Body of pancreas (tissue), 4 donors: ENCODE measurements at places on chromosomes 3 and 15. TPM values are rescaled to one million over a fixed set of nuclear protein-coding genes. Genes with fewer than 3 reads are reported as not detected.
A peak's percentile ranks its signal among the peaks of the same experiment; 100 is the strongest.

DNA sequence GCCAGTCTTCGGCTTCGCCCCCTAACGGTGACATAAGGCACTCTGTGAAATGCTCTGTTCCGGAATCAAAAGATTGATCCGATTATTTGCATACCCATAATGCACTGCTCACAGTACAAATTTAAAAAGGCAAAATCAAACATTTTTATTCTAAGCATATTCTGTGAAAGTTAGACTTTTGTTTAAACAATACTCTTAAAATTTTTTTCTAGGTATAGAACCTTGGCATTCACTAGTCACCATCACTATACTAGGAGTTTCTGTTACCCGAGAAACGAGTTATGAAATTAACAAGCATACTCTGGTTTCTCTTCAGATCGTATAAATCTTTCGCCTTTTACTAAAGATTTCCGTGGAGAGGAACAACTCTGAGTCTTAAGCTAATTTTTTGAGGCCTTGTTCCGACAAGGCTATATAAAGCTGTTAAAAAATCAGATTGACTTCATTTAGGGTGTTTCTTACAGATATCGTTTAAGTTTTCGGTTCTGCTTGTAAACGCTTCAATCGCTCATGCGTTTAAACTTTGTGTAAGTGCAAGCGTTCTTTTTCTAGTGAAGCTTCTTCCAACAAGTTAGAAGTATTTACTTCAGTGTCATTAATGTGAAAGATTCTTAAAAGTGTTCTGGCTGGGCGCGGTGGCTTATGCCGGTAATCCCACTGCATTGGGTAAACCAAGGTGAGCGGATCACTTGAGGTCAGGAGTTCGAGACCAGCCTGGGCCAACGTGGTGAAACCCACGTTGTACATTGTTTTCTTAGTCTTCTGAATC, at the start of gene RNU5B-1:
RNU5B-1 (plus strand) TSS at position 297 of the 769 bp plus-strand sequence.
- peak within 1 kb of the TSS; percentile 88 for H3K27ac ChIP-seq
- no peaks in the 10 kb centered on the region for H3K27me3 ChIP-seq
- H3K4me3 ChIP-seq: no peak within 1 kb of the TSS

- no peaks in the 10 kb centered on the region for H3K4me1 ChIP-seq
- no peaks in the 10 kb centered on the region for H3K36me3 ChIP-seq
Measured at GRCh38 chr3:174340624-174341587, 518.2 kb upstream of the NAALADL2 start.

DNA sequence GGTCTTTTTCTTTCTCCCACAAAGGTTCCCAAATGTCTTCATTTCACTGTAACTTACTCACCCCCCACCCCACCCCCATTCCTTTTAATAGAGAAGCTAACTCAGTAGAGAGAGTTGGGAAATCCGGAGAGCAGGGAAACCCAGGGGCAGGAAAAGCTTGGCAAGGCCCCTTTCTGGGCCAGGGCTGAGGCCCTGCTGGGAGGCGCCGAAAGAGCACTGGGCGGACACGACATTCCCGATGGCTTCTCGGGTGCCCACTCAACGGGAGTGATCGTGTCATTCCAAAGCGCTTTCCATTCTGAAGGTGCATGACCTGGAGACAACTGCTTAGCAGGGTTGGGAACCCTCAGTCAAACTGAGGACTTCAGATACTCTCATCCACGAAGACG, 1.6 kb upstream of the DALRD3 start:
- peak overlapping the region; percentile 90 for H3K27ac ChIP-seq
- H3K4me1 ChIP-seq: peaks cover 62% of the 10 kb centered on the region
- no peaks in the 10 kb centered on the region for H3K27me3 ChIP-seq
- no peak for DNase-seq
- H3K36me3 ChIP-seq: no peaks in the 10 kb centered on the region
- no peak overlapping the region for H3K4me3 ChIP-seq

DNA sequence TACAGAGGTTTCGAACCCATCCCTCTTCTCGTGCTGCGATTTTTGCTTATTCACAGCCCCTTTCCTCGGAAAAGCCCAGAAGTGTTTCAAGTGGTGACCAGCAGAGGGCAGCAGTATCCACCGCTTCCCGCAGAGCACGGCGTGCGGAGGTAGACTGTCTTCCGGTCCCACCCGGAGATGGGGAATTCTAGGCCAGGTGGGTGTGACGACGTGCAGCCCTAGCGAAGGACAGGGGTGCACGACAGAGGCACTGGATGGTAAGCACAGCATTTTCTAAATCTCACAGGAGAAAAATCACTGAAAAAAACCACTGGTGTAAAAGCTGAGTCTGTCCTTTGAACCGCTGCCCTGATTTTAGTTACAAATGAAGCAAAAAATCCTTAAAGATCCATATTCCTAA, 7.4 kb upstream of the PSMD6 start:
- peaks cover 6% of the 10 kb centered on the region for H3K4me1 ChIP-seq
- H3K27ac ChIP-seq: no peak overlapping the region
- H3K36me3 ChIP-seq: no peaks in the 10 kb centered on the region
- H3K4me3 ChIP-seq: no peak overlapping the region

DNA sequence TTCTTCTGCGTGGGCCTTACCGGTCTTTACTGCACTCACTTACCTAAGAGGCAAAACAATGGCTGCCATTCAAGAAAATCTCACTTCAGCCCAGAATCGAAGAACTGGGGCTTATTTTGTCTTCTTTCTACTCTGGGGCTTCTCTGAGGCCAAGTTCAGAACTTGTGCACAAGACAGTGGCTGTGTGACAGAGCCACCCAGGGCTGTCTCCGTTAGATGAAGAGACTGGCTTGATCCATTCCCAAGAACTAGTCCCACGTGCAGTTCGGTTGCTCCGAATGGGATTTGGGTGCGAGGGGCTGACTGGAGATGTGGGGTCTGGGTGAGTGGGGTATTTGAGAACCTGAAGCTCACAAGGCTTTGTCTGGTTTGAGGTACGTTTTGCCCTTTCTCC, 795 bp upstream of the TCF12 start:
- no peaks in the 10 kb centered on the region for H3K36me3 ChIP-seq
- peak overlapping the region; percentile 89 for H3K4me3 ChIP-seq
- peaks cover 37% of the 10 kb centered on the region for H3K4me1 ChIP-seq
- no peak for DNase-seq
- H3K27ac ChIP-seq: peak overlapping the region; percentile 97
- H3K27me3 ChIP-seq: no peaks in the 10 kb centered on the region

DNA sequence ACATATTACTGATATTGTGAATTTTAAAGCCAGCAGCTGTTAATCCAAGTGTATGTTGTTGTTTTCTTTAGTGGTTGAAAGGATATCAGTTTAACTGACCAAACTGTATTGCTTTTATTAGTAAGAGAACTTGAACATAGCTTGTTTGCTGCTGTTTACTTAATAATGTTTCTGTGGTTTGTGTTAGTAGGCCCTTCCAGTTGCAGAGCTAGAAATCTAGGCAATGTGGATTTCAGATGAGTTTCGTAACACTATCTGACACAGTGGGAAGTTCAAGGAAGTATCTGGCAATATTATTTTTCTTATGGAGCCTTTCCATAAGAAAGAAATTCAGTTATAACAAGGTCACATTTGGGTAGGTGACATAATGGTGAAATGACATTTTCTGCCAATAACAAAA, 18.5 kb downstream of the ZNF609 start:
- no peaks in the 10 kb centered on the region for H3K36me3 ChIP-seq
- H3K4me3 ChIP-seq: no peak overlapping the region
- H3K27me3 ChIP-seq: no peaks in the 10 kb centered on the region
- DNase-seq: no peak
- peaks cover 32% of the 10 kb centered on the region for H3K4me1 ChIP-seq

DNA sequence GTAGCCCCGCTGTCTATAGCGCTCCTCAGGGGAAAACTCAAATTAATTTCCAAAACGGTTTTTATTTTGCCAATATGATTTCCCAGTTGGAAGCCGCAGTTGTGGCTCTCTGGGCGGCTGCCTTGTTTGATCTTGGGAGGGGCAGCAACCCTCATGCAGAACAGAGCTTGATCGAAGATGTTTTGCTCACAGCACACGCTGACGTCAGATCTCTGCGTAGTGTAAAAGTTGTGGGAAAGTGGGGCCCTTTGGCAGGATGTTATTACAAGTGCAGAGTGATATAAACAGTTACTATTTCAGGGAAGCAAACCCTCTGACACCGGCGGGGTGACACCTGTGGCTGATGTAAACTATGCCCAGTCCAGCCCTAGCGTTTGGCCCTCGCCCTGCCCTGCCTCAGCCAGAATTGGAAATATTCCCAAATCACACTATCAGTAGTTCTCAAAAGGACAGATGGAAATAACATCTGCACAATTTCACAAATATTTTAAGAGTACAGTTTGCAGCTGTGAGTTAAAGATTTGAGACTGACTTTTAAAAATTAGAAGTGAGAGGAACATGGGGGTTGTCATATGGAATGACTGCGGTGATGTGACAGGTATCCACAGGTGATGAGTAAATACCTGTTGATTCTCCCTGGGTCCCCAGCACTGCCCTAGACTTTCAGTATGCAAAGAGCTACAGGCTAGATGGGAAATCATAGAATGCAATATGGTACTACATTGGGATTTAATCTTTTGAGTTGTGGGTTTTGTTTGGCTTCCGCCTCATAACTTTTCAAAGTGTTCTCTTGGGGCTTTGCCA, 1.7 kb downstream of the SYNM start:
- H3K36me3 ChIP-seq: no peaks in the 10 kb centered on the region
- DNase-seq: peak; percentile 33
- no peaks in the 10 kb centered on the region for H3K27me3 ChIP-seq
- peak overlapping the region; percentile 12 for H3K4me3 ChIP-seq

- H3K36me3 ChIP-seq: peaks cover 2% of the 10 kb centered on the region
- no peak overlapping the region for H3K4me3 ChIP-seq
- peak; percentile 2 for DNase-seq
- no peak overlapping the region for H3K27ac ChIP-seq
- H3K27me3 ChIP-seq: no peaks in the 10 kb centered on the region
- H3K4me1 ChIP-seq: peaks cover 45% of the 10 kb centered on the region
Measured at GRCh38 chr3:126342991-126343648, 14.1 kb downstream of the KLF15 start.

DNA sequence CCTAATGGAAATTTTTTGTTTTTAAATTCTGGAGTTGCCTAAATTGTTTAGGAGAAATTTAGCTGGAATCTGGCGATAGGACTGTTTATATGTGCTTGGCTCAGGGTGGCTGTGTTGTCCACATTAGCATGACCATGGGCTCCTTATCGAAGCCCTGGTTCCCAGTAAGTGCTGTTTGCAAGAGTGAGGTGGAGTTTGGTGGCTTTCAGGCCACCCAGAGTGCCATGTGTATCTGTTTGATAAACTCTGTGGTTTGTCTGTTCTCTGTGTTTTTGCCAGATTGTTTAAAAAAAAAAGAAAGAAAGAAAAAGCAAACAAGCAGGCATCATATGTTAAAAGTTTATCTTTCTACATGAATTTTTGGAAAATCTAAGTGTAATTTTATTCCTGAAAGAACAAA, 51.5 kb downstream of the PLCL2 start:
- no peak overlapping the region for H3K27ac ChIP-seq
- no peak overlapping the region for H3K4me3 ChIP-seq
- peaks cover 16% of the 10 kb centered on the region for H3K4me1 ChIP-seq
- DNase-seq: no peak
- H3K27me3 ChIP-seq: no peaks in the 10 kb centered on the region

DNA sequence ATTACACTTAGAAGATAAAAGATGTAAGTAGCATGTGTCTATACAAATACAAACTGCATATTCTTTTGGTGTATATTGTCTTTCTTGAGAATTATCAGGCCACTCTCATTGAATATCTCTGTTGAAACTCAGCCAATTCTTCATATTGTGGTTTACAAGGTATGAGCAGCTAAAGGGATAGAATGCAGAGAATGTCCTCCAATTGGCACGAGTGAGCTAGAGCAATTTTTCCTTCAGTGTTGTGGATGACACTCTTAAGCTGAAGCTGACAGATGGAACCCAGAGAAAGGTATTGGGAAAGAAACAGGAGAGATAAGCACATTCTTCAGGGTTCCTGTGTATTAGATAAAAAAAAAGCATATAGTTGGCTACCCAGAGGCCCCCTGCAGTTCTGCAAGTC, 453.1 kb downstream of the EPHA3 start:
- DNase-seq: no peak
- H3K36me3 ChIP-seq: no peaks in the 10 kb centered on the region
- no peak overlapping the region for H3K4me3 ChIP-seq
- H3K4me1 ChIP-seq: no peaks in the 10 kb centered on the region
- H3K27ac ChIP-seq: no peak overlapping the region

DNA sequence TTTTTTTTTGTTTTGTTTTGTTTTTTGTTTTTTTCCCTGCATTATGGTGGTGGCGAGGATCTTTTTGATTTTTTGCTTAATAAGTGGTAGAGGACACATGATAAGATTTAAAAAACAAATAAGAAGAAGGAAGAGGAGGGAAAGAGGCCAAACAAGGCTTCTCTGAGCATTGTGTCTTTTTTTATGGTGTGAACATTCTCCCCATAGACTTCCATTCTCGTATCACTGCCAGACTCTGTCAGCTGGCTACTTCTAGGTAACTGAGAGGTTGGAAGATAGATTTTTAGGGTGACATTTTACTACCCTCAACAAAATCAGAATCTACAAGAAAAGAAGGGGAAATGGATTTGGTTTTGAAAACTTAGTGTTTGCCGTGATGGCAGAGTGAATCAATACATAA, 3.8 kb downstream of the NLGN1 start:
- no peak for DNase-seq
- no peaks in the 10 kb centered on the region for H3K27me3 ChIP-seq
- no peak overlapping the region for H3K27ac ChIP-seq
- H3K4me3 ChIP-seq: no peak overlapping the region

DNA sequence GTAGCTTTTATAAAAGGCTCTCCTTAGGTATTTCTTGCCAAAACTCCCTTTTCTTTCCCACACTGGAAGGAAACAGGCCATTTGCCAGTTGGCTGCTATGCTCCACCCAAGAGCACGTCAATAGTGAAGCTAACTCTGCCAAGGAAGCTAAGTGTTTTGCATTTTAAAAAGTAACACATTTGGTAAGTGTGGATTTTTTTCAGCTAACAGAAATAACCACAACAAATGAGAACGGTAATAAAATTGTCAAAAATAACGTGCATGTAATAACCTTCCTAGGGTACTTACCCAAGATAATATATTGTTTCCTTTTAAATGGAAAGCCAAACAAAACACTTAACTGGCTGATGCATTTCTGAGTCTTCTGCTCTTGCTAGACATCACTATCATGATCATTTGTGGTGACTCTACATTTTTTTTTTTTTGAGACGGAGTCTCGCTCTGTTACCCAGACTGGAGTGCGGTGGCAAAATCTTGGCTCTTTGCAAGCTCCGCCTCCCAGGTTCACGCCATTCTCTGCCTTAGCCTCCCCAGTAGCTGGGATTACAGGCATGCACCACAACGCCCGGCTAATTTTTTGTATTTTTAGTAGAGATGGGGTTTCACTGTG, 4.6 kb downstream of the DPP8 start:
- peaks cover 44% of the 10 kb centered on the region for H3K4me1 ChIP-seq
- no peak overlapping the region for H3K4me3 ChIP-seq
- no peaks in the 10 kb centered on the region for H3K27me3 ChIP-seq
- peak; percentile 64 for DNase-seq

DNA sequence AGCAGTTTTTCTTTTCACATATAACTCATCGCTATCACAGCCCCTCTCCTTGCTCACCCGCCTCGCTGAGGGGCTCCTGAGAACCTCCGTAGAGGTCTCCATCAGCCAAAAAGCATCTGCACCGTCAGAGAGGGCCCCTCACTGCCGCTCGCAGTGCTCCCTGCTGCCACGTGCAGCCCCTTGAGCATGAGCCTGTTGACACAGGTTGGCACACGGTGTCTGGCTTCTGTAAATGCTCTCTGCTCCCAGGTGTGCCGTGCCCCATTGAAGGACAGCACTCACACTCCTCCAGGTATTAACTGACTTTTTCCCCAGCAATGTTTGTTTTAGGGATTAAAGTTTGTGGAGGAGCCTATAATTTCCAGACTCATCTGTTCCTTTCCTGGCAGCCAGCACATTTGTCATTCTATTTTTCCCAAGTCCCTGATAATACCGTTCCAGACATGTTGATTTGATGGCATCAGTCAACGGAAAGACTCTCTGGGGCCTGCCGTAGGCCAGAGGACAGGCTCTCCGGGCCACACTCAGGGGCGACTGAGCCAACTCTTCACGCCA, 2.1 kb upstream of the FURIN start:
- no peak overlapping the region for H3K4me3 ChIP-seq
- DNase-seq: peak; percentile 37
- H3K27me3 ChIP-seq: no peaks in the 10 kb centered on the region
- peak overlapping the region; percentile 24 for H3K27ac ChIP-seq

Gene ARL13B
- 6.7 TPM for total RNA-seq
